ENCODE measurements at places on chromosomes 12 and 14. TPM values are rescaled to one million over a fixed set of nuclear protein-coding genes. Genes with fewer than 3 reads are reported as not detected.
A peak's percentile ranks its signal among the peaks of the same experiment; 100 is the strongest.

GRCh38 chr12:100826323-100826722, 31.7 kb downstream of the ANO4 start:
- peak; percentile 77 for DNase-seq

The AGAP2 gene
- under 0.01 TPM for total RNA-seq

DNA sequence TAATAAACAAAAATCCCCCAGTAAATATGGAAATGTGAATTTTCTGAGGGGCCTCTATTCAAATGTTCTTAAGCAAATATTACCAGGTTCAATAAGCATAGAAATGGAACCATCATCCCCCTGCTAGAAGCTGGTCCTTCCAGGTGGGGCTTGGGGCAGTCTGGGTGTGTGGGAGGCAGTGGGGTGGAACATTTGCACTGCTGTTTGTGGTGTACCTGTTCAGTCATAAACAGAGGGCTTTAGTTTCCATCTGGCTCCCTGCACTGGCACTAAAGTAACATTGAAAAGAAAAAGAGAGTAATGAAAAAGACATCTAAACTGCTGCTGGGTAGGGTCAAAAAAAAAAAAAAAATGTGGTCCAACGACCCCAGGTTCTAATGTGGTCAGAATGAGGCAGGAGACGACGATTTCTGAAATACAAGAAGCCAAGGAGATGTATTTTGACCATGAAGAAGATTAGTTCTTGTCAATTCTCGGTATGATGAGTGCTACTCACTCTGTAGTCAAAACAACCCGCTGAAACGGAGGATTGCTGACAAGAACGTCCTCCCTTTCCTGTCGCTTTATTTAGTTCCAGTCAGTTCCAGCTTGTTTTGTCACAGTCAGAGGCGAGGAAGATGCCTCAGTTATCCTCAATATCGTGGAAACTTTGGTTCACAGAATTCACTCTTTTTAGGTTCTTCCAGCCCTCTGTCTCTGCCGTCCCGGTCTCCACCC, 44.2 kb upstream of the MANSC4 start:
- DNase-seq: no peak

The KSR2 gene
- not detected for total RNA-seq

DNA sequence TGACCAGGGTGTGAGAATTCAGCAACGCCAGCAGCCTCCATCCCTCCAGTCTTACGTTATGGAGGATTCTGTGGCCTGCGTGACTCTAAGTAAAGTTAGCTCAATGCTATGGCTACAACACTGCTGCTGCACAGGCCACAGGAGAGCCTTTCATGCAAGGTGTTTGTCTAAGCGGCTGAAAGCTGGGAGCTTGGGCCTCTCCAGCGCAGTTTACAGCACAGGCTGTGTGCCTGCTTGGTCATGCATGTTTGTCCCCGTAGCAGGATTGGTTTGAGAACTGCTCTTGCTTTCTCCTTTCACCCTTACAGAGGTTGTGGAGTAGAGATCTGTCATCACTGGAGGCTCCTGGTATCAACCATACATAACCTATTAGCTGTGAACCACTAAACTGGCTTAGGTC, 113.1 kb upstream of the TMCC3 start:
- DNase-seq: no peak

GRCh38 chr14:97077253-97077653, 280.1 kb downstream of the VRK1 start:
- DNase-seq: peak; percentile 19

DNA sequence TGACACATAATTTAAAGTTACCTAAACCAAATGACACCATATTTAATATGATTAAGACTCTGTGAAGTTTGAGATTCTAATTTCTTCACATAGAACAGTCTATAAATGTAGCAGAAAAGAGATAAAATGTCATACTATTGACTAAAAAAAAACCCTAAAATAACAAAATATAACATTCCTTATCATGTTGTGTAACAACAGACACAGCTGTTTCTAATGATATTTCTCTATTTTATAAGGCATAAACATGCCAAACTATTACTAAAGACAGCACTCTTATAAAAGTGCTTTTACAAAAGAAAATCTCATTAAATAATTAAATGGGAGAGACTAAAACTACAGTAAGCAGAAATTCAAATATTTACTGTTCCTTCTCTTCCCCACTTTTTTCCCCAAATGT, 49.4 kb downstream of the NOVA1 start:
- DNase-seq: no peak

DNA sequence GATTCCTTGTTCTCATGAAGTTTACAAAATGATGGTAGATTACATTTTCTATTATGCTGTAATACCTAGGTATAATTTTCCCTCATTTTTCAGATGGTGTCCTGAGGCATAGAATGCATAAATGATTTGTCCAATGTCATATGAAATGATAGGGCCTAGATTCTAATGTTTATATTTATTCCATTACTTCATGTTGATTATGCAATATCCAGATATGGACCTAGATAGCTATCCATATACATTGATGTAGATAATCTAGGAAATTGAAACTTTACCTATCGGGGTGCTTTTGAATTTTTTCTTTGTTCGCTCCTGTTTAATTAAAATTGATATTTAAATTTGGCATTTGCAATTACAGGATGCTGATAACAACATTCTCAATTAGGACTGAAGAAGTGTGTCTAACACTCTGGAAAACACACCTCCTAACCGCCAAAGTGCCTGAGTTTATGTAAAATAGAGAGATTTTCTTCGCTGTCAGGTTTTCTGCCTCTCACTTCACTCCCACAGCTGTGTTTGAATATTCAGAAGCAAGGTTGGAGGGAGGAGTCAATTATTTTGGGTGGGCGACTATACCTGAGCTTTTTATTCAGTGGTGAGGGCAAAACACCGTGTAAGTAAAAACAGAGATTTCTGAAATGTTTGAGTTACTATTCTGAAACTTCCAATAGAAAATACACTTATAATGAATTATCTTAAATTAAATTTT, 164.4 kb upstream of the ATP2B1 start:
- DNase-seq: no peak

The HNRNPA1 gene
- 217 TPM for total RNA-seq

DNA sequence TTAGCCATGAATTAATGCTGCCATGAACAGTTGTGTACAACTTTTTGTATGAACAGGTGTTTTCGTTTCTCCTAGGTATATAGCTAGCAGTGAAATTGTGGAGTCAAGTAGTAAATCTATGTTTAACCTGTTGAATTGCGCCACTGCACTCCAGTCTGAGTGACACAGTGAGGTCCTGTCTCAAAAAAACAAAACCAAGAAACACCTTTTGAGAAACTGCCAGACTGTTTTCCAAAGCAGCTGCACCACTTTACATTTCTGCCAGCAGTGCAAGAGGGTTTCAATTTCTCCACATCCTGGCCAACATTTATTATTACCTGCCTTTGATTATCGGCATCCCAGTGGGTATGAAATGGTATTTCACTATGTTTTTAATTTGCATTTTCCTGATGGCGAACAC, 3.3 kb upstream of the PLEKHG3 start:
- DNase-seq: no peak

DNA sequence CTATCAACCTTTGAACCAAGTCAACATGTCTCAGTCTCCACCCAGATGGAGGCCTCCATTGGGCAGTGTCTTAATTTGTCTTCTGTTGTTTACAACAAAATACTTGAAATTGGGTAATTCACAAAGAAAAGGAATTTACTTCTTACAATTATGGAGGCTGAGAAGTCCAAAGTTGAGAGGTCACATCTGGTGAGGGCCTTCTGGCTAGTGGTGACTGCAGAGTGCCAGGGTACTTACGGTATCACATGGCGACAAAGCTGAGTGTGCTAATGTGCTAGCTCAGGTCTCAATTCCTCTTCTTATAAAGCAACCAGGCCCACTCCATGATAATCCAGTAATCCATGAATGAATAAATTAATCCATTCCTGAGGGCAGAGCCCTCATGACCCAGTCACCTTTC, 4.7 kb downstream of the NID2 start:
- no peak for DNase-seq

DNA sequence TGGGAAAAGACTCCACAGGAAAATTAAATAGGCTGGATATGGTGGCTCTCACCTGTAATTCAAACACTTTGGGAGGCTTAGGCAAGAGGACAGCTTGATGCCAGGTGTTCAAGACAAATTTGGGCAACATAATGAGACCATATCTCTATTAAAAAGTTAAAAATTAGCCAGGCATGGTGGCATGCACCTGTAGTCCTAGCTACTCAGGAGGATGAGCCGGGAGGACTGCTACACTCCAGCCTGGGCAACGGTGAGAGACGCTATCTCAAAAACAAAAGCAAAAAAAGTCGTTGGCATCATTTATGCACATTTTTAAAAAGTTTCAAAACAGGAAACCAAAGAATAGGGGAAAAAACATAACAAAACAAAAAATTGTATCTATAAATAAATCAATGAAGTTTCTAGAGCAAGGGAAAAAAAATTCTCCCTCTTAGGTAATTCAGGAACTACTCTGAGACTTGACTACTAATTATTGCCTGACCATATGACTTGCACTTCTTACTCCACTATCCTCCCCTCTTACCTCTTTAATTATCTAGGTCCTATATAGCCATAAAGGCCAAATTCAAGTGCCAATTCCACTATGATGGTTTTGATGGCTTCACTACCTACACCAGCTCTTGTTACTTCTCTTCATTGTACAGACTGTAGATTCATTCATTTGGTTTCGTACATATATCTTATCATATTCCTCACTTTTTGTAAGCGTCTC, 1.6 kb downstream of the METTL3 start:
- DNase-seq: no peak

- DNase-seq: peak; percentile 74
Observed at GRCh38 chr12:42090899-42091298, 53.8 kb downstream of the GXYLT1 start.

Data from GM23248 (cell line).